NCI-H2081 treated with DMSO at 0.1 percent for 48 hours (cell line): ENCODE measurements at places on chromosomes 4 and X.

DNA sequence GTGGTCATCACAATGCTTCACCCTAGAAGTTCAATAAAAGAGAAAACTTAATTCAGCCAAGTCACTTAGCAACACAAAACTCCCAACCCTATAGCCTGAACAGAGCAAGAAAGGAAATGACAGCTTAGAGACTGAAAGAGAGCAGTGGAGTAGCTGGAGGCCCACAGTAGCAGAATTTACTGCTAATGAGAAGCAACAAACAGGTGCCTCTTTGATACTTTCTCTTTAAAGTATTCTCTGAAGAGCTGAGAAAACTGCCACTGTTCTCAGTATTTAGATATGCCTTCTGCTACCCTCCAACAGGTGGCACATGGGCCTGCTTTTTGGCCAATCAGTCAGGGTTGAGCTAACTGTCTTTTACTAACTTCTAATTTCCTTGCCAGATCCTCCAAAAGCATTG, 240.0 kb downstream of the GPC3 start:
- DNase-seq: no peak

GRCh38 chr4:139710073-139710472, 44.5 kb downstream of the MGST2 start:
- no peak for DNase-seq

- DNase-seq: no peak
These were observed 1.9 kb upstream of the PACRGL start for GRCh38 chr4:20698382-20698781.

DNA sequence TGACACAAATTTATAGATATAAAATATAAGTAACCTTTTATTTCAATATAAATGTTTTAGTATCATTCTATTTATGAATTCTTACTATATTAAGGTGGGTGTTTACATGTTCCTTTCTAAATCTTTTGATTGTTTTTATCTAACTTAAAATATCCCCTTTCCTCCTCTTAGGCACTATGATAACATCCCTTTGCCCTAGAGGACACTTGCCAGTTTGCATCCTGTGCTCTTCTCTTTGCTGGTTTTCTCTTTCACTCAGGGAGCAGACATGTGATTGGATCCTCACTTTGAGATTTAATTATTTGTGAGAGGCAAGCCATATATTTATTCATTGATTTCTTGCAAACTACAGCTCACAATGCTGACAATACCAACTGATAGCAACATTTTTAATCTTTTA, 16.2 kb downstream of the LRIT3 start:
- no peak for DNase-seq

GRCh38 chrX:10106806-10107205, 50.0 kb upstream of the CLCN4 start:
- no peak for DNase-seq

DNA sequence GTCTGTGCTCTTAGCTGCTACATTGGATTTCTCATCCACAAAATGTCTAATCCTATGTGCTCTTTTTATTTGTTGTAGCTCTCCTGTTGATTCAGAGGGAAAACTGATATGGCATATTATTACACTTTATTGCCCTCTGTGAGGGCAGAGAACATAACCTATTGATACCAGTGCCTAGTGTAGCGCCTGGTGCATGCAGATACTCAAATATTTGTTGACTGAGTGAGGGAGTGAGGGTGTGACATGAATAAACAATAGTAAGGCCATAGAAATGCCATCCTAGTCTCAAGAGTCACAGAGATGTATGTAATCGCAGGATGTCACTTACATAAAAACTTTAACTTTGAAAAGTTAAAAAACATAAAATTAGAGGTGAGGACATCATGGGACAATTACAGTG, 159.1 kb downstream of the SHROOM3 start:
- DNase-seq: no peak

- no peak for DNase-seq
These were observed 16.0 kb downstream of the SCLT1 start for GRCh38 chr4:129077326-129077725.

DNA sequence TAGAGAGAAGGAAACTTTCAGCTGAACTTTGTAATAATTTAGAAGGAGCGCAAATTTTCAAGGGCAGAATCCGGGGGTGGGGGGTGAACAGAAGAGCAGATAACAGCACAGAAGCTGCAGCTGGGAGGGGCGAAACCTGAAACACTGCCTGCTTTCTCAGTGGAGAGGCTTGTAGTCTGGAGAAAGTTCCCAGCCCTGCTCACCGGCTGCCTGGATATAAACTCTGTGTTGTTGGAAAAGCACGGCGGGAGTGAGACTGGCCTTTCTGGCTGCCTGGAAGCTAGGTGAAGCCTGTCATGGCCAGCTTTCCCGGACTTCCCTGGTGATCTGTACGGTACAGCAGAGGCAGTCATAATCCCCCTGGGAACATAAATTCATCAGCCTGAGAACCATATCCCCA, 1352.1 kb upstream of the DIAPH2 start:
- DNase-seq: no peak

DNA sequence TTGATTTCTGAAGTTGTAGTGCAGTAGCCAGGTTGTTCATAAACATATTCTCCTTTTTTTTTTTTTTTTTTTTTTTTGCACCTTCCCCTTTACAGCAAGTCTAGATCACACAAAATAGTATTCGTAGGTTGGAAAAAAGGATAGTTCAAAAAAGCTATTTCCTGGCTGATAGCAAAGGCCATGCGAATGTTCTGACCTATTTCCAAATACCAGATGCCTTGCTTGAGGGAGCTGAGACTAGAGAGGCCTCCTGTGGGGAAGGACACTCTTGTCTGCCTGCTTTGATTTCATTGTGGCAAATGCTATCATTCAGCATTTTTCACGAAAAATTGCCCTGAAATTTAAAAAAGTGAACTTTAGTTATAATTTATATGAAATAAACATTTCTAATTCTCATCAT, 111.4 kb downstream of the MAD2L1 start:
- DNase-seq: no peak

- no peak for DNase-seq
These were observed 82.0 kb upstream of the SPANXB1 start for GRCh38 chrX:140920416-140920815.

DNA sequence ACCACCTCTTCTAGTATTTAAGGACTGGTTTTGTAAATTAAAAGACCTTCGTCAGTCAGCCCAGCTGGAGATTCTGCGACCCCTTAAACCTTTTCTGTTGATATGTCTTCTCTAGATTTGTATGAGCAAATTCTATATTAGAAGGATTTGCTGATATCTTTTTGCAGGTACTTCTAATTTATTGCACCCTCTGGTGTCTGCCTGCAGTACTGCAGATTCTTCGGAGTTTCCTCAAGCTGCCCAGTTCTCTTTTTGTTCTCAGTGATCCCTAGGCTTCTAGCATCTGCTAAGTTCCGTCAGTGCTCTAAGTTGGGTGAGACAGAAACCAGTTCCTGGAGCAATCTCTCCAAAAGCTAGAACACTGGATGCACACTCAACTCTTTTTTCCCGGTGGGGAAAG, 545.2 kb downstream of the C4orf33 start:
- DNase-seq: no peak

GRCh38 chrX:129833153-129833990, 10.3 kb downstream of the ZDHHC9 start:
- no peak for DNase-seq

- no peak for DNase-seq
These were observed 26.0 kb upstream of the ENPEP start for GRCh38 chr4:110449947-110450346.

- DNase-seq: no peak
These were observed 222.3 kb downstream of the CPE start for GRCh38 chr4:165600959-165601683.

DNA sequence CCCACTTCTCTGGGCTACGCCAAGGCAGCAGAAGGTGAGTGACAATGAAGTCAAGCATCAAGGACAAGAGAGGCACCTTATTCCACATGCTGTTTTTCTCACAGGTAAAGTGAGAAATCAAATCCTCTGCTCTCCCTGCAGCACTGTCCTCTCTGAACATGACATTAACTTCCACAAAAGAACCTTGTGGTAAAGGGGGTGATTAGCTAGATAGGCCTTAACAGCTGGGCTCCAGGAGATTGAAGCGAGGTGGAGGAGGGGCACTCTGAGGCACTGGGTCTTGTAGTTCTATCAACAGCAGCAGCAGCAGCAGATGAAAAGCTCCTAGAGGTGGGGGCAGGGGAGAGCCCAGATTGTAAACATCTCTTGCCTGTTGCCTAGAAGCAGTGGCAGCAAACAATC, 96.8 kb upstream of the CXXC4 start:
- peak; percentile 90 for DNase-seq

GRCh38 chr4:7422151-7422897, 12.4 kb downstream of the PSAPL1 start:
- DNase-seq: no peak

DNA sequence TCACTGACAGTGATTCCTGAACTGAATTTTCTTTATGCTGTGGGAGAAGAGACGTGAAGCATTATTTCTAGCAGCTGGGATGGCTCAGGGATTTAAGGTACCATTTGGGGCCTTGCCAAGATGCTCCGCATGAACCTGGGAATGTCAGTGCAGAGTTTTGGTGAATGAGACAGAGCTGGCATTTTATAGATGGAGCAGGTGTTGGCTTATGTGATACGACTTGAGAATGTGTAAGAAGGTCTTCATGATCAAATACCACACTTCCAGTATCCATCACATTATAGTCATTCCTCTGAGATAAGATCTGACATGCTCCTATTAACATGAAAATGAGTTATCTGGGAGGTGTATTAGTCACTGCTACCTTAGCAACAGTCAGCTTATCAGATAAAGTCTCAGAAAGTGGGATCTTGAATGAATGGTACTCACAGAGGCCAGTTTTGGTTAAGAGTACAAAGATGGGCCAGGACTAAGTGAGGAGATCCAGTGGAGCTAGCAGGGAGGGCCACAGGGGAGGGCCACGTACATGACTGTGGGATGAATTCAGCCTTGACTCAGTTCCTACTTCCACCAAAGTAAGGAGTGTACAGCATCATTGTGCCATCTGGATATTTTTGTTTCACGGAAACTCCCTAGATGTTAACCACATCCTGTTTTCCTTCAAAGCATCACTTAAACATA, 116.7 kb downstream of the SPCS3 start:
- DNase-seq: no peak

DNA sequence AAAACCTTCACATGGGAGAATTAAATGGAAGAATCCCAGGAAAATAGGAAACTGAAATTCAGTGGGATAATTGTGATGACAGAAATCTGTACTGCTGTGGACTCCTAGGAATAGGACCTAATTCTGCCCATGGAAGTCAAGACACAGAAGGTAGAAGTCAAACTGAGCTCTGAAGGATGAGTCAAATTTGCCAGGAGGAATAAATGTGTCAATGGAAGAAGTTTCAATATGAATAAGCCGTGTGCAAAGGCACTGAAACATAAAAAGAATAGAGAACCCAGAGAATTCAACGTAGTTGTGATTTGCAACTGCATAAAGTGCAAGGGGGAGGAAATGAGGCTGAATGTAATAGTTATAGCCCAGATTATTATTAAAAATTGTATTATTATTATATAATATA, 11.6 kb downstream of the ENAM start:
- DNase-seq: no peak

DNA sequence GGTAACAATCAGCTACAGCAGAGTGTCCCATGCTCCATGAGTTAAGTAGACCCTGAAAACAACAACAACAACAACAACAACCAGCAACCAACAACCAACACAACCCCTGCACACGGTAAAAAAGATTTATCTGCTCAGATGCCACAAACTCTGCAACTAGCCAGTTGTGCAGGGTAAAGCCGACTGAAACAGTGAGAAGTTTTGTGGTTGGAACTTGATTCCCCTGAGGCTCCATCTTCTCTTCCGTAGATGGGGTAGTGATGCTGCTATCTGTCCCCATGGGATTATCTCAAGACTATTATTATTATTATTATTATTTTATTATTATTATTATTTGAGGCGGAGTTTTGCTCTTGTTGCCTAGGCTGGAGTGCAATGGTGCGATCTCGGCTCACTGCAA, 50.6 kb upstream of the RAPGEF2 start:
- DNase-seq: no peak

DNA sequence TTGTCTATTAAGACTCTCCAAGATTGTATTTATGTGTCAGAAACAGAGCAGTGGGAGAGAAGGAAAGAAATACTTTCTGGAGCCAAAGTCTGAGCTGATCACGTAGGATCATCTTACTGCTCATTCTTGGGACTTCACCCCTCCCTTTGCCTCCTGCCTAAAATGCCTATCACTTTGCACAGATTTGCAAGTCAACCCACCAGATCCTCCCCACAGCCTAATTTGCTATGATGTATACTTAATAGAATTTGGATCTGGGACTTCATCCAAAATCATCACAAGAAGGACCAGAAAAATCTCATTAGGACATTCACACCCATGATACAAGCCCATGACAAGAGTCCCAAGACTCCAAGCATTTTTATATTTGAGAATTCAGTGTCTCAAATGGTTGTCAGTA, 290.2 kb downstream of the FBXW7 start:
- DNase-seq: no peak
